ENCODE measurements at places on chromosomes 16 and 17.
A peak's percentile ranks its signal among the peaks of the same experiment; 100 is the strongest.

DNA sequence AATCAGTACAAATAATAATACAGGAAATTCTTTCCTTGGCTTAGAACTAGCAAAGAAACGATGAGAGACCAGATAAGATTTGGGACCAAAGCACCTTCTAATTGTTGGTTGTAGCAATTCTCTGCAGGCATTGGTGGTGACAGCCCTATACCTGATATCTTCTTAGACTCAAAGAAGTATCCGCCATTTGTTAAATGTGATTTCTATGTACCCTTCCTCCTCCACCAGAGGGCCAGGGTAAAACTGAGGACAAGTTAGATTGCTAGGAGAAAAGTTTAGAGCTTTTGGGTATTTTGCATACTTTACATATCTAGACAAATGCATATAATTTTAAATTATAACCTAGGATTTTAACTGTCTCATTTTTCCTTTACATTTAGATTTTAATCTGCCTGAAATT lies 304.3 kb downstream of the HS3ST4 start:
- DNase-seq, result no peak

- DNase-seq, result no peak
Measured at GRCh38 chr17:61555127-61555566, 35.9 kb downstream of the NACA2 start.

GRCh38 chr17:29909236-29910003 lies 20.6 kb downstream of the SSH2 start:
- no peak for DNase-seq

DNA sequence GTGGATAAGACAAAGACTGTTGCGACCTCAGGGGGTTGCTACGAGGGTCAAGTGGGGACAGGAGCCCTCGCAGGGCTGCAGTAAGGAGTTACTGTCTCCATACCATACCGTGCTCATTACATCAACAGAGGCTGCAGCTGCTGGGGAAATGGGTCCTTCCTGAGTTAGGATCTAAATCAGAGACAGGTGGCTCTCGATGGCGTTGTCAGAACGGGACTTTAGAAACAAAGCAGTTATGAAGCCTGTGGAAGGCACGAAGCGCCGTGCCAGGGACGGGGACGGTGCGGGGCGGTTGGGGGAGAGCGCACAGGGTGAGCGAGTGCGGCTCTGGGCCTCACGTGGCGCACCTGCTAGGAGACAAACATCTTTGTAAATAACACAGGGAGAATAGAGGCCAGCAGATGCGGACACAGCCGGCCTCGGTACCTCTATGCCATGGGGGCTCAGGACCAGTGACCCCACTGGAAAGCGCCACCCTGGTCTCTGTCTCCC lies 34.4 kb downstream of the ZCCHC14 start:
- DNase-seq, result no peak

- no peak for DNase-seq
Measured at GRCh38 chr17:74274709-74275340, 791 bp downstream of the DNAI2 start.

DNA sequence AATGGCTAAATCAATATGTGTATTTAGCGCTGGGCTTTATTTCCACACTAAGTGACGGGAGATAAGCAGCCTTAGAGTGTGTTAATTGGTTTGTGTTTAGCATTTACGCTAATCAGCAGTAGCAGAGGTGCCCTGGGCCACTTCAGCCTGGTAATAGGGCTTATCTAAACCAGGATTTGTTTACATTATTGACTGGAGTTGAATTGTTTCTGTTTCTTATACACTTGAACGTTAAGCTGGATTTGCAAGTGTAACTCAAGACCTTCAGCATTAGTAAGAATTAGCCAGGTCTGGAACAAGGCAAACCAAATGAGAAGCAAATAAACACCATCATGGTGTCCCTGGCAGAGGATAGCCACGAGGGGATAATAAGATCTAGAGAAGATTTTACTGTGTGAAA lies 313.6 kb downstream of the HS3ST4 start:
- no peak for DNase-seq

DNA sequence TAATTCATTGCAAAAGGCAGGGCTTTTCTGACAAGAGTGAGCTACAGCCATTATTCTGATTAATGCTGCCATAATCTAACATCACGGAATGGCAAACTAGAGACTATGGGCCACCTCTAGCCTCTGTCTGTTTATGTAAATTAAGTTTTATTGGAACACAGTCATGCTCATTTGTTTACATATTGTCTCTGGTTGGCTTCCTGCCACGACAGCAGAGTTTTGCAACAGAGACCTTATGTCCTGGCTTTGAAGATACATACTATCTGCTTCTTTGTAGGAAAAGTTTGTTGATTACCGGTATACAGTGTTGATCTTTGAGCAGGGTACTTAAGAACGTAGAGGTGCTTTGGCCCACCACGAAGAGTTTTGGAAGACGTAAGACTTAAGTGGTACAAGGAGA lies 715.9 kb upstream of the RBFOX1 start:
- DNase-seq, result no peak

- peak; percentile 93 for DNase-seq
Measured at GRCh38 chr16:48503779-48504178, 106.2 kb downstream of the N4BP1 start.

GRCh38 chr16:89847940-89848297 lies 19.6 kb downstream of the SPIRE2 start:
- DNase-seq, result no peak
